ENCODE measurements at places on chromosomes 16 and 17. TPM values are rescaled to one million over a fixed set of nuclear protein-coding genes. Genes with fewer than 3 reads are reported as not detected.
A peak's percentile ranks its signal among the peaks of the same experiment; 100 is the strongest.

PARD6A gene
- 32.9 TPM for total RNA-seq

NFAT5 gene
- total RNA-seq, result 69.4 TPM

ACSM5 gene
- total RNA-seq, result 2.0 TPM

- no peak for DNase-seq
Measured at GRCh38 chr17:61678339-61678738, 87.3 kb upstream of the NACA2 start.

- DNase-seq, result peak; percentile 54
Measured at GRCh38 chr17:17044846-17045561, 2.7 kb downstream of the MPRIP start.

GRCh38 chr17:497241-498034 is 144.8 kb upstream of the RPH3AL start:
- DNase-seq, result no peak
